PC-3 (cell line): ENCODE measurements at places on chromosomes 5 and 9.

GRCh38 chr5:148849461-148849860 is 23.1 kb downstream of the ADRB2 start:
- DNase-seq = no peak

DNA sequence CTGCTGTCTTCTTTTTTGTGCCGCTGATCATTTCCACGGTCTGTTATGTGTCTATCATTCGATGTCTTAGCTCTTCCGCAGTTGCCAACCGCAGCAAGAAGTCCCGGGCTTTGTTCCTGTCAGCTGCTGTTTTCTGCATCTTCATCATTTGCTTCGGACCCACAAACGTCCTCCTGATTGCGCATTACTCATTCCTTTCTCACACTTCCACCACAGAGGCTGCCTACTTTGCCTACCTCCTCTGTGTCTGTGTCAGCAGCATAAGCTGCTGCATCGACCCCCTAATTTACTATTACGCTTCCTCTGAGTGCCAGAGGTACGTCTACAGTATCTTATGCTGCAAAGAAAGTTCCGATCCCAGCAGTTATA is 17.1 kb downstream of the F2R start:
- no peak for DNase-seq

DNA sequence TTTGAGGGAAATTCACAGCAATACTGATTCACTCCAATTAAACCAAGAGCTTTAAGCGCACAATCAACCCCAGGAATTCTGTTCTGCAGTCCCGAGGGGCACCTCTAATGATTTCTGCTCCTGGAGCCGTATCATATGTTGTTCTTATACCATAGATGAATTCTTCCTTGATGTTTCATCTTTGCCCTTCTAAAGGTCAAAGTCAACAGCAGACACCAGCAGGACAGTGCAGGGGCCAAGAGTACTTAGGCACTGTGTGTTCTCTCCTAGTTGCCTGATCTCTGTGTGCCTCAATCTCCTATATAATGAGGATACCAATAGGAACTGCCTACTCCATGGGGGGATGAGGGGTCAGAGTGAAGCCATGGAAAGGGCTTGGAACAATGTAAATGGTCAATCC is 16.5 kb downstream of the EPB41L4B start:
- DNase-seq = no peak

- no peak for DNase-seq
Measured at GRCh38 chr9:78552802-78553201, 255.9 kb downstream of the PSAT1 start.

GRCh38 chr5:57724836-57725235 is 242.2 kb upstream of the ACTBL2 start:
- peak; percentile 51 for DNase-seq

DNA sequence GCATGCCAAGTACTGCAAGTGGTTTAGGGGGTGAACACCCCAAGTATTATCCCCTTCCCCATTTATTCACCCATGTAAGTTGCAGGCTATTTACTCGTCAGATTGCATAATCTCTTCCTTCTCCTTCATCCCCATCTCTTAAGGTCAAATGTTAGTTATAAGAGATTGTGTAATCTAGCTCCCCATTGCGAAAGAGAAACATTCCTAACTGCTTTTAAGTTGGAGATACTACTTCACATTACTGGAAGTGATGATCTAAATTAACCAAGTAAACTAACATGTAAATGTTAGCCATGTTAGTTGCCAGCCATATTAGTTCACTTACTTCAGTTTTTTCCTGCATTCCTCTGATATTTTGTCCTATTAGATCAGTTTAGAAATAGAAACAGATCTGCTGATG is 262.3 kb downstream of the TAF11L14 start:
- no peak for DNase-seq

DNA sequence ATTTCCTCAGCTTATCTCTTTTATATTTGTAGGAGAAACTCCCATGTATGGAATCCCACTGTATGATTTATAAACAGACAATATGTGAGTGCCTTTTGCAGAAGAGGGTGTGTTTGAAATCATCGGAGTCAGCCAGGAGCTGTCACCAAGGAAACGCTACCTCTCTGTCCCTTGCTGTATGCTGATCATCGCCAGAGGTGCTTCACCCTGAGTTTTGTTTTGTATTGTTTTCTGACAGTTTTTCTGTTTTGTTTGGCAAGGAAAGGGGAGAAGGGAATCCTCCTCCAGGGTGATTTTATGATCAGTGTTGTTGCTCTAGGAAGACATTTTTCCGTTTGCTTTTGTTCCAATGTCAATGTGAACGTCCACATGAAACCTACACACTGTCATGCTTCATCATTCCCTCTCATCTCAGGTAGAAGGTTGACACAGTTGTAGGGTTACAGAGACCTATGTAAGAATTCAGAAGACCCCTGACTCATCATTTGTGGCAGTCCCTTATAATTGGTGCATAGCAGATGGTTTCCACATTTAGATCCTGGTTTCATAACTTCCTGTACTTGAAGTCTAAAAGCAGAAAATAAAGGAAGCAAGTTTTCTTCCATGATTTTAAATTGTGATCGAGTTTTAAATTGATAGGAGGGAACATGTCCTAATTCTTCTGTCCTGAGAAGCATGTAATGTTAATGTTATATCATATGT is 18.0 kb upstream of the CTSL start:
- no peak for DNase-seq

- no peak for DNase-seq
Measured at GRCh38 chr9:105877721-105878120, 183.4 kb downstream of the TMEM38B start.

GRCh38 chr9:9521033-9521779 is 1091.6 kb downstream of the PTPRD start:
- DNase-seq = no peak

DNA sequence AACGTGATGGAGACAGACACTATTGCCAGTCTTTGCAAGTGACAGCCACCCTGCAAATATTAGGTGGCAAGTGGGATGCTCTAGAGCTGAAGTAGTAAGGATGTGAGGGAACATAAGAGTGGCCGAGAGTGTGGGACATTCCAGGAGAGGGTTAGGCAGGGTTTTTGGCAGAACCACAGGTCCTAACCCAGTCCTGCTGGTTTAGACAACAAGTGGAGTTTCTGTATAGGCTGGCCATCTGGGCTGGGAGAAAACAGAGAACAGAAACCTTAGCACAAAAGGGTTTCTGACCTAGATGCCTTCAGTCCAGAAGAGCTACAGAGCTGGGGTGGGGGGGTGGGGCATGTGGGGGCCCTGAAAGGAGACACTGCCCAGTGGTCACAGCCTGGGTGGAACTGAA is 107.4 kb downstream of the TMEM174 start:
- DNase-seq = no peak

GRCh38 chr5:107112216-107112615 is 558.5 kb downstream of the EFNA5 start:
- DNase-seq = no peak

DNA sequence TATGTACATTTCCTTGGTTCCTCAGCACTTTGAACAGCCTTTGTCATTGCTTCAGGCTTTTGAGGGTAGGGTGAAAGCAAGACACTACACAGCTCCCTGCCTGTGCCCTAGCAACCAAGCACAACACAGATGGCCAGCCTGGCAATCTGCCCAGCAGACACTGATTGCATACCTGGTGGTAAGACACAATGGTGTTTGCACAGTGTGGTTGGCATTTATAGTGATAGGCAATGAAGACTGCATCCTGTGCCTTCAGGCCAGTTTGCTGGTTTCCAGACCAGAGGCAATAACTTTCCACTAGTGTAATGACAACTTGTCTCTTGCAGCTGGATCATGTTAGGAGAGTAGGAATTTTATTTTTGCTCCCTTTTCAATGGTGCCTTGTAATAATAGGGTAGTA is 144.5 kb upstream of the TNC start:
- DNase-seq = peak; percentile 99

DNA sequence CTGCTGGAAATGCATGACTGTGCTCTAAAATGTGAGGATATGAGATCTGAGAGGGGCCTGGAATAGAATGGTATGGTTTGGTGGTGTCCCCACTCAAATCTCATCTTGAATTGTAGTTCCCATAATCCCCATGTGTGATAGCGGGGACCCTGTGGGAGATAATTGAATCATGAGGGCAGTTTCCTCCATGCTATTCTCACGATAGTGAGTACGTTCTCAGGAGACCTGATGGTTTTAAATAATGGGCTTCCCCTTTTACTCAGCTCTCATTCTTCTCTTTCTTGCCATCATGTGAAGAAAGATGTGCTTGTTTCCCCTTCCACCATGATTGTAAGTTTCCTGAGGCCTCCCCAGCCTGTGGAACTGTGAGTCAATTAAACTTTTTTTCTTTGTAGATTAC is 133.6 kb upstream of the ADAMTS16 start:
- no peak for DNase-seq

GRCh38 chr9:131312822-131313770 is 23.6 kb downstream of the PLPP7 start:
- DNase-seq = no peak
